ENCODE measurements at places on chromosomes 4 and X.
A peak's percentile ranks its signal among the peaks of the same experiment; 100 is the strongest.

DNA sequence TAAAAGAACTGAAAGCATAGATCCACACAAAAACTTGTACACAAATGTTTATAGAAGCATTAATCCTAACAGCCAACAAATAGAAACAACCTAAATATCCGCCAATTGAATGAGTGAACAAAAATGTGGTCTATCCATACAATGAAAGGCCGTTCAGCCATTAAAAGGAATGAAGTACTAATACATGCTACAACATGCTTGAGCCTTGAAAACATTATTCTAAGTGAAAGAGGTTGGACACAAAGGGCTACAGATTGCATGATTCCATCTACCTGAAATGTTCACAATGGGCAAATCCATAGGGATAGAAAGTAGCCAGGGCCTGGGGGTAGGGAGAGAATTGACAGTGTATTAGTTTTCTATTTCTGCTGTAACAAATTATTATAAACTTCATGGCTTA lies 169.2 kb downstream of the SPCS3 start:
- DNase-seq, result no peak

- DNase-seq, result peak; percentile 31
Measured at GRCh38 chr4:152594978-152595925, 59.4 kb upstream of the FBXW7 start.

DNA sequence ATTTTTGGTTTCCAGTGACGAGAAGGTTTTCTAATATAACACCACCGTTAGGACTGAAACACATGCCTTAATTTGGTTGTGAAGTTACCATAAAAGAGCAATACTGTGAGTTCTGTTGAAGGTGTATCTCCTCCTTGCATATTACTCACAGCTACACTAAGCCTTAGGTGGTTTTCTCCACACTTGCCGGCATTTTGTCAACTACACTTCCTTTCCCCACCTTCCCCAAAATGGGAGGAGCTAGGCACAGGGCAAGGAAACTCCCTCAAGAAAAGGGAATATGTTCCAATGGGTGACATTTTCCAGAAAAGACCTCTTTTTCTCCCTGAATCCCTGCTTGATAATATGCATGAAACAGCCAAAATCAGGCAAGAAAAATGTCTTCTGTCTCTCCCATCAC lies 44.8 kb downstream of the RELL1 start:
- DNase-seq, result no peak

DNA sequence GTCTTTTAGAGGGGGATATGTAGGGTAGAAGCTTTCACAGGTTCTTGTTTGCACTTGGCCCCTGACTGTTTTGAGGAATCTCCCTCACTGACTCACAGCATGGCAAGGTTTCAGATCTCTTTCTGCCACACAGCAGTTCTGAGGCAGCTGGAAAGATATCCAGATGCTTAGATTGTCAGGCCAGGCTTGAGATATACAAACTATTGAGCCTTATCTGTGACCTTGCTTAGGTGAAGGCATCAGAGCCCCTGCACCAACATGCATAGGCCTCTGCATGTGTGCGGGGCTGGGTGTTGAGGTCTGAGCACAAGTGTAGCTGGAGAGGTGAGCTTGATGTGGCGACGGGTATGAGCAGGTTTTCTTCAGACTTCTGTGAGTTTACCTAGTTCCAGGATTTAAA lies 80.9 kb upstream of the MSANTD1 start:
- peak; percentile 72 for DNase-seq

DNA sequence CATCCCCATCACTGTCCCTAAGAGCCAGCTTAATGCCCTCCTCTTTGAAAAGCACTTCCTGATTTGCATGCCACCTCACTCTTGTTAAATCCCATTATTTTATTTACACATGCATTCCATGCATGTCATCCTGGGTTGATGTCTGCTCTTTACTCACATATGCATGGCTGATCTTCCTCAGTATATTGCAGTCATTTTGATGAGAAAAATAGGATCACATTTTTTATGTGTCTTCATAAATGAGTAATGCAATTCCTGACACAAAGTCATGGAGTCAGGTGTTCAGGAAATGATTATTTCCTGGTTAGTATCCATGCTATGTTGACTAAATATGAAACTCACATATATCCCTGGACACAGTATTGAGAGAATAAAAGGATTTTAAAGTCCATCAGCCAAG lies 204.7 kb downstream of the SLIT2 start:
- DNase-seq, result no peak

DNA sequence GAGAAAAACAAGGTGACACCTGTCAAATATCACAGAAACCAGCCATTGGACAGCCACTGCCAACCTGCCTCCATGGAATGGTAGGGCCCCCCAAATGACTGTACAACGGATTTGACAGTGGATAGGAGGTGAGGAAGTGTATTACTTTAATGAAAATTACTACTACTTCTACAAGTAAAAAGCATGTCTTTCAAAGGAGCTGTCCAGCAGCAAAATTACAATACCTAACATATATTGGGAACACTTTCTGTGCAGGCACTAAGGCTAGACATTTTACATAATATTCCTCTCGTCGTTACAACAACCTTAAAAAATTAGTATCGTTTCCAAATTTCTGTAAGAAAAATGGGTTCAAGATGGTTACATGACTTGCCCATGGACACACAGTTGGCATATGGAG lies 14.9 kb downstream of the PPP3CA start:
- no peak for DNase-seq

- DNase-seq, result no peak
Measured at GRCh38 chrX:42077675-42078074, 154.3 kb upstream of the CASK start.

DNA sequence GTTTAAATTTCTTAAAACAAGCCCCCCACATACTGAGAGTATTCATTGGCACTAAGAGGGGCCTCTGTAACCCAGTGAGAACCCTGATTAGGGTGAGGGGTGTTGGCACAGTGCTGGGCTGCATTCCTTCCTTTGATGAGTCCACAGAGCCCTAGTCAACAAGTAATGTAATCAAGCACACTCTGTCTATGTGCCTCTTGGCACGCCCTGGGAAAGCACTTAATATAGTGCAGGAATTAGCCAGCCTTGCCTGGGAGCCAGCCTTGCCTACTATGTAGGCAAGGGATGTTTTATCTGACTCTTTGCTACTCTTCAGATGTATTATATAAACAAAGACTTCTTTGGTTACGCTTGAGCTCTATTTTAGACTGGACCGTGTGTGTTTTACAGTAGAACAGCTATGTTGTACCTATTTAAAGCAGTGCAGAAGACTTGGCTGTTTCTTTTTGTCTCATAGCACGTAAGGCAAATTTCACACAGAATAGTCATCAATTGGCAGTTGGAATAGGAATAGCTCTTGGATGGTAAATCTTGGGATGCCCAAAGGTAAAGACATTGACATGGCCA lies 64.3 kb downstream of the FRAS1 start:
- no peak for DNase-seq

GRCh38 chrX:96997196-96997595 lies 113.5 kb downstream of the RPA4 start:
- DNase-seq, result peak; percentile 30

GRCh38 chrX:151983186-151983585 lies 8.7 kb upstream of the GABRE start:
- no peak for DNase-seq

DNA sequence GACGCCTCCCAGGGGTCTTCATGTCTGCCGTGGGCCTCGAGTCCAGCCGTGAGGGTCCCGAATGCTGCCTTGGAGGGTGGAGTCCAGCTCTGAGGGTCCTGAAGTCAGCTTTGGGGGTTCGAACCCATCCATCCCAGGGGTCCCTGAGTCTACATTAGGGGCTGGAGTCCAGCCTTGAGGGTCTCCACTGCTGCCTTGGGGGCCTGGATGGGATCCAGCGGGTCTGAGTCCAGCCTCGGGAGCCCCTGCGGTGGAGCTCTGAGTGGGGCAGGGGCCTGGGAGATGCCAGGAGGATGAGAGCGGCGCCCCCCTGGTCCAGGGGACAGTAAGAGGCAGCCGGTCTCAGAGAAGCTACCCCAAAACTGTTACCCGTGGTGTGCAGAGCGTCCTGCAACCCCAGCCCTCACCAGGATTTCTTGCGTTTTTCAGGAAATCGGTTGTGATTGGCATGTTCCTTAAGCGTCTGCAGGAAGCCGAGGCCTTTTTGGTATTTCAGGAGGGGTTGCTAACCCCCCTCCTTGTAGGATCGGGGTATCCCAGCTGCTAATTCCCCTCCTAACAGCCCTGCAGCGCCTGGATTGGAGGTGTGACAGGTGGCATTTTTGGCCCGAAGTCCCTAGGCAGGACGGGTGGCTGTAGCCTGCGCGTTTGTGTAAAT lies 1.7 kb upstream of the GTPBP6 start:
- DNase-seq, result peak; percentile 38

- DNase-seq, result no peak
Measured at GRCh38 chr4:163747886-163748285, 253.4 kb downstream of the TMA16 start.

DNA sequence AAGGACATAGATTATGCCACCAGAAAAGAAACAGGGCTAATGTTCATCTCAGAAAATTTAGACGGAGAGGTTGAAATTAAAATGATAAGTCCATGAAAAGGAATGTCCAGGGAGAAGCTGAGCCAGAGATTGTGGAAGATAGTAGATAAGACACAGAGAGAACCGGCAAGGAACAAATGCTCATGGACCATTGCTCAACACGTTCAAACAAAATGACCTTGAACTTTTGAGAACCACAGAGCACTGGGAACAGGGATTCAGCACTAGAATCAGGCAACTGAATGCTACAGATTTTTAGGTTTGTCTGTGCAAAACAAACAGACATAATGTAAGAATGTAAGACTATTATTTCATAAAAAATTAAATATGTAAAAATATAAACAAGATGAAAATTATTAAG lies 206.3 kb downstream of the PDGFC start:
- DNase-seq, result peak; percentile 79

DNA sequence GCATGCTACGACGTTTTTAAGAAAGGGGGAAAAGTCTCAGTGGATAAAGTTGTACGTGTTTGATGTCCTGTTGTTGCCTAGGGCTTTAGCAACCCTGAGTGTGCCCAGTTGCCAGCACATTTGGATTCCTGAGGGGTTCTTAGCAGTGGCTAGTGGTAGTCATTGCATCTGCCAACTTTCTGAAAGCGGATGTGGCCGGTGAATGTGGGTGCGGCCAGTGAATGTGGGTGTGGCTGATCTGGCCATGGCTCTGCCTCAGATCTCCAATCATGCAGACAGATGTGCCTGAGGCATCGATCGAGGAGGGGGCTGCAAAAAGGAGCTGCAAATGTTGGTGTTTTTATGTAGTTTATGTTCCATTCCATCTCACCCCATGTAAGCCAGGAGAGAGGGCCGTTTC lies 41.5 kb upstream of the FAT1 start:
- no peak for DNase-seq

- peak; percentile 89 for DNase-seq
Measured at GRCh38 chr4:77921701-77922100, 59.1 kb downstream of the MRPL1 start.

DNA sequence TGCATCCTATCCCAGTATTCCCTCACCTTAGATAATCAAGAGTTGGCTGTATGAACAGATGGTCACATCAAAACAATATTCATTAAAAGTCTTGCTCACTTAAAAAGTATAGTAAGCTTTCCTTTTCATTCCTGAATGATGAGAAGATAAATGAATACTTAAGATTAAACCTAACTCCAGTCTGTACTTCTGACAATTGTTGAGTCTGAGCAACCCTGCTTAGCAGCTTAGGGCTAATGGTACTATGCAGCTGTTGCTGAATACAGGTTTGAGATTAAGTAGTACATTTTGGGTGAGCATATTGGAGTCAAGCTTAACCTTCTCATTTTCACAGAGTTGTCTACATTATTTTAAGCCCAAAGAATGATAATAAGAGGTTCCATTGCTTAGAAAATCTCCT lies 121.7 kb upstream of the ETNPPL start:
- DNase-seq, result peak; percentile 20

DNA sequence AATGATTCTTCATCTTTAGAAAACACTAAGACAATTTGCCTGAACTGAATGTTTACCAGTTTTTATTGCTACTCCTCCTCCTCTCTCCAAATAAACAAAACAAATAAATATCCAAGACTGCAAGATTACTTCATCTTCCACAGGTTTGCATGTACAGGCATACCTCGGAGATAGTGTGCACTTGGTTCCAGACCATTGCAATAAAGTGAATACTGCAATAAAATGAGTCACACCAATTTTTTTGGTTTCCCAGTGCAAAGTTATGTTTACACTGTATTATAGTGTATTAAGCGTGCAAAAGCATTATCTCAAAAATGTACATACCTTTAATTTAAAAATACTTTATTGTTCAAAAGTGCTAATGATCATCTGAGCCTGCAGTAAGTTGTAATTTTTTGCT lies 53.3 kb downstream of the FBXL5 start:
- DNase-seq, result no peak

DNA sequence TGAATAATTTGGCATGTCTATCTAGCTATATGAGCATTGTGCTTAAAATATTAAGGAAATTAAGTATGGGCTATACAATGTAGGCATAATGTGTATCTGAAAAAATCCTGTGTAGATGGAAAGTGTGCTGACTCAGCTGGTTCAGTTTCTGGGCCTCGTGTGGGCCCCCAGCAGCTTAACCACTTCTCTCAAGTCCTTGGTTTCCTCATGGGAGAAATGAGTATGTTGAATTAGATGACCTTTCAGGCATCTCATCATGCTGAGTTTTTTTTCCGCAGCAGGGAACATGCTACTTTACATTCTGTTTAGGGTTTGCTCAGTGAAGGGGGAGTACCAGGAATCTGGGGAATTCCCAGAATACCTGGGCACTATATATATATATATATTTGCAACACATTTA lies 30.5 kb downstream of the RHOH start:
- DNase-seq, result peak; percentile 49

GRCh38 chr4:134650461-134650860 lies 448.9 kb upstream of the PABPC4L start:
- no peak for DNase-seq

DNA sequence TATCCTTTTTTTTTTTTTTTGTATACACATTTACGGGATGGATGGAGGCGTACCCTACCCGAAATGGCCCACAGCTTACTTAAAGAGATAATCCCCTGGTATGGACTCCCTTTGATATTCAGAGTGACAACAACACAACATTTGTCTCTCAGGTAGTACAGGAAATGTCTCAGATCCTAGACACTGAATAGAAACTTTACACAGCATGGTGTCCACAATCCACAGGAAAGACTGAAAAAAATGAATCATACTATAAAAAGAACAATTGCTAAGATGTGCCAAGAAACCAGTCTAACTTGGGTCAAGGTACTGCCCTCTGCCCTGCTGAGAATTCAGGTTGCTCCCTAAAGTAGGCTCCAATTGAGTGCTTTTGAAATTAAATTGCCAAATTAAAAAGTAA lies 100.8 kb upstream of the LANCL3 start:
- no peak for DNase-seq

GRCh38 chr4:106494066-106494465 lies 125.5 kb upstream of the GIMD1 start:
- DNase-seq, result no peak

GRCh38 chr4:125360727-125361126 lies 46.0 kb downstream of the FAT4 start:
- no peak for DNase-seq

- no peak for DNase-seq
Measured at GRCh38 chr4:147605499-147605898, 11.7 kb upstream of the TMEM184C start.

GRCh38 chr4:107292979-107293378 lies 256.9 kb upstream of the DKK2 start:
- no peak for DNase-seq
